ENCODE measurements at places on chromosomes 16 and 17.

GRCh38 chr17:61784510-61784909, 78.8 kb downstream of the BRIP1 start:
- no peak for DNase-seq

DNA sequence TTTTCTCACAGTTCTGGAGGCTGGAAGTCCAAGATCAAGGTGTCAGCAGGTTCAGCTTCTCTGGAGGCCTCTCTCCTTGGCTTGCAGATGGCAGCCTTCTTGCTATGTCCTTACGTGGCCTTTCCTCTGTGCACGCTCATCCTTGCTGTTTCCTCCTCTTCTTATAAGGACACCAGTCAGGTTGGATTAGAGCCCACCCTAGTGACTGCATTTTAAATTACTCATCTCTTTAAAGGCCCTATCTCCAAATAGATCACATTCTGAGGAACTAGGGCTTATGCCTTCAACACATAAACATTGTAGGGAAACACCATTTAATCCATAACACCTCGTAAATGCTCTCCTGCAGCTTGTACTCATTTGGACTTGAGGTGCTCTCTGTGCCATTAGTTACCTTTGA, 36.3 kb downstream of the DHRS7C start:
- no peak for DNase-seq

DNA sequence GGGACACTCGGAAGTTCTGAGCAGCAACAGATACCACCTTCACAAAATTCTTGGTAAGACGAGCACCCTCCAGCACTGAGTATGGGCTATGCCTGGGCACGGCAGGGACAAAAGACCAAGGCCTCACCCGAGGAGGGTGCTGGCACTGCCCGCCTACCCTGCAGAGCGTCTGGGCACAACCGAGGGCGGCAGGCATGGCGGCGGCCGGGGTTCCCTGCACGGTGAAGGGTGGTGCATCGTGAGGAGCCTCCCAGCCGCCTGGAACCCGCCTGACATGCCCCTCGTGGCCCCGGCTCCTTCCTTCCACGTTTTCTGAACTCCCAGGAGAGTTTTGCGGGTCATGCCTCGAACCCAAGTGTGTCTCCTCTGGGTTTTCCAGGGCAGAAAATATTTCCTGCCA, 18.9 kb downstream of the GALNS start:
- DNase-seq: no peak

DNA sequence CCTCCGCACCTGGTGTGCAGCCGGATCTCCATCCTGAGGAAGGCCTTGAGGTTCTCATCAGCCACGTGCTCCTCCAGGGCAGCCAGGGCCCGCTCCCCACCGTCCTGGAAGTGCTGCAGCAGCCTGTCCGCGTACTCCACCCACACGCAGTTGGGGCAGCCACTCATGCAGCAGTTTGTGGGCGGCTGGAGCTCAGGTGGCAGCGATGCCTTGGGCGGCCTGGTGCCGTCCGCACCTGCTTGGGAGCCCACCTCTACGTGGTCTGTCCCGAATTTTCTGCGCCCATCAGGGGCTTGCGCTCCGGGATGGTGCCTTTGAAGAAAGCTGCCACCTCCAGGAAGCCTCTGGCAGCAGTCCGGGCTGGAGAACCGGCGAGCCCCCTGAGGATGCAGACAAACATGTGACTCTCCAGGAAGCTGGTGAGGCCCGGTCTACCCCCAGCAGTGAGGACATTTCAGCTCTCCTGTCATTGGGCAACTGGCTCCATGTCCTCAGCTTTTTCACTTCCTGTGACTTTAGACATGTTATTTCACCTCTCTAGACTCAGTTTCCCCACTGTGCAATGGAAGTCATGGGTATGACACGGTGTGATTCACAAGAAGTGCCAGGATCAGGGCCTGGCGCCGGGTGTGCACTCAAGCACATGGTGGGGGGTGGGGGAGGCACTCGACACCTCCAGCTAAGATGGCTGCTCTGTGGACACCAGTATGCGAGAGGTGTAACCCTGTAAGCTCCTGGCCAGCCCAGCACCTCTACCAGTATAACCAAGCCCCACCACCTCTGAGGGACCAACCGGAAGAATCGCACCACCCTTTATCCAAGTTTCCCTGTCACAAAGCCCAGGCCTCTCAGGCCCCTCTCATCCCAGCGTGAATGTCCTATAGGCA, 957 bp downstream of the OXLD1 start:
- no peak for DNase-seq

DNA sequence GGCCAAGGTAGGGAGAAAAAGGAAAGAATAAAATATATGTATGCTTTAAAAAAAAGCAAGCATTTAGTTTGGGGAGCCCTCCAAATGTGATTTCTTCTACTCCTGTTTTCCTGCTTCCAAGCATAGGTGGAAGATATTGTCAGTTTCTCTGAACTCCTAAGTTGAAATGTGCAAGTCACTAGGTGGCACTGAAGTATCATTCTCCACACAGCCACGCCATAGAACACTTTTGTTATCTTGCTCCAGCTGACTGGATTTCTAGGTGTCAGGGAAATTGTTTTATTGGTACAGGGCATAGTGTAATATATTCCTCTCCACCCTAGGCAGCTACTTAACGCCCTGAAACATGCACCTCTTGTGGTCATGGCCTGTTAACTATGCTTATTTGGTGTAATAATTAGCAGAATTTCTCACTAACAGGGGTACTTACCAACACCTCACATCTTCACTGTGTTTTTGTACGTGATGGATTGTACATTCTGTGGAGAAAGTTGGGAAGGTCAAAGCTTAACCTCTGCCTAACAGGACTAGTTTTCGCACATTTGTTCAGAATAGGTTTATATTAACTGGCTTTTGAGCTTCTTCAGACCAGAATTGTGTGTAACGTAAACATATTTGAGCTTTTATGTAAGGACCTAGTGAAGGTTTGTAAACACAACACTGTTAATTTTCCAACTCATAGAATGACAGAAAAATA, 69.3 kb downstream of the FTO start:
- DNase-seq: no peak

All from stimulated activated CD8-positive, alpha-beta memory T cell treated with anti-CD3 and anti-CD28 coated beads, Interleukin-4, amount 100 ng/mL, for 1 hour (primary cell).